ENCODE measurements at places on chromosomes 6 and 20.
A peak's percentile ranks its signal among the peaks of the same experiment; 100 is the strongest.

- no peak for DNase-seq
These were observed 265.5 kb upstream of the EXOC2 start for GRCh38 chr6:958488-958887.

- no peak for DNase-seq
These were observed 53.4 kb upstream of the UTRN start for GRCh38 chr6:144231721-144232120.

DNA sequence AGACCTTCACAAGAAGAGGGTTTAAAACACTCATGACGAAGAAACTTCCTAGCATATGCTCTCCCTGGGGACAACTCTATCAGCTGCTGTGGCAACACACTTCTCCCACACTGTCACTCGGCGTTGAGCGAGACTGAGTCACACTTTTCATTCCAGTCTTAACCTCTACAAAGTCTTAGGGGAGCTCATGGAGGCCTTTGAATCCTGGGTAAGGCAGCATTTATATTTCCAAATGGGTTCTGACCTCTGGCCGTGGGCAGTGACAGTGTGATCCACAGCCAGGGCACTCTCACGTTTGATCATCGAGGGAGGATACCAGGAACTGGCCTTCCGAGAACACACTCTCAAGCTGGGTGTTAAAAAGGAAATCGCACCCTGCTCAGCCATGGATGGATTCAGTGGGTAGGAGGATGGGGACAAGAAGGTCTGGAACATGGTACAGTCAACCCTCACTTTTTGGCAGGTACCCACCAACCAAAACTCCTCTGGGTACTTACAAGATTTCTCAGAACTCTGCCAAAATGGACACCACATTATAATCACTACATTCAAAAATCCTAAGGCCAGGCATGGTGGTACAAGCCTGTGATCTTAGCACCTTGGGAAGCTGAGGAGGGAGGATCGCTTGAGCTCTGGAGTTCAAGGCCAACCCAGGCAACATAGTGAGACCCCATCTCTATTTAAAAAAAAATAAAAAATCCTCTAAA, 19.6 kb downstream of the RRBP1 start:
- no peak for DNase-seq

- DNase-seq = peak; percentile 9
These were observed 89.7 kb downstream of the KCNB1 start for GRCh38 chr20:49392745-49393144.

DNA sequence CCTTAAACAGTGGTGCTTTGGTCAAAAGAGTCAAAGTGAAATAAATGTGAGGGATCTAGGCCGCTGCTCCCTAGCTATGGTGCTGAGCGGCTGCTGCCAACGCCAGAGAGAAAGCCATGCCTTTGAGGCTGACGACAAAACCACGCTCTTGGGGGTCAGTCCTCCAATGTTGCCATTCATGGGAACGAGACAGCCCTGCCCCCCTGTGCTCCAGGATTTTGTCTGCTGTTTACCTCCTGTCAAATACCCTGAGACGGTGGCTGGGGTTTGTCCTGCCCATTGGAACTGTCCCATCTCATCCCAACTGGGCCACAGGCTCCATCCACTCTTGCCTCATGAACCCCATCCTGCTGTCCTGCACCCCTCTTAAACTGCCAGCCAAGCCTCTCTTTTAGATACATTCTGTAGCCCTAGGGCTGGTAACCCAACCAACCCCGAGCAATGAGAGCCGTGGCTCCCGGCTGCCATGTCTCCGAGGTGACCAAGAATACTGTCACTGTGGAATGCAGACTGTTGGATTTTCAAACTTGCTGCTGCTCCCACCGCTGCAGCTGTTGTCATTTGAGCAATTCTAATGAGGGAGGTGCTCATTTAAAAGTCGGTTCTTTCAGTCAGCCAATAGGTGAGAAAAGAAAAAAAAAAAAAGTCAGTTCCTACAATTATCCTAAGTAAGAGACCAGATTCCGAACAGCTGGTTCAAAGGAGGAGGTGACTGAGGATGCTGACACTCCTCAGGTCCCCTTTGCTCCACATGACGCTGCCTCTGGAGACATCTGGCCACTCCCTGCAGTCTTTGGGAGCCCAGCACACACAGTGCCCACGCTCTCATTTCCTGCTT, 73.1 kb upstream of the QKI start:
- no peak for DNase-seq

DNA sequence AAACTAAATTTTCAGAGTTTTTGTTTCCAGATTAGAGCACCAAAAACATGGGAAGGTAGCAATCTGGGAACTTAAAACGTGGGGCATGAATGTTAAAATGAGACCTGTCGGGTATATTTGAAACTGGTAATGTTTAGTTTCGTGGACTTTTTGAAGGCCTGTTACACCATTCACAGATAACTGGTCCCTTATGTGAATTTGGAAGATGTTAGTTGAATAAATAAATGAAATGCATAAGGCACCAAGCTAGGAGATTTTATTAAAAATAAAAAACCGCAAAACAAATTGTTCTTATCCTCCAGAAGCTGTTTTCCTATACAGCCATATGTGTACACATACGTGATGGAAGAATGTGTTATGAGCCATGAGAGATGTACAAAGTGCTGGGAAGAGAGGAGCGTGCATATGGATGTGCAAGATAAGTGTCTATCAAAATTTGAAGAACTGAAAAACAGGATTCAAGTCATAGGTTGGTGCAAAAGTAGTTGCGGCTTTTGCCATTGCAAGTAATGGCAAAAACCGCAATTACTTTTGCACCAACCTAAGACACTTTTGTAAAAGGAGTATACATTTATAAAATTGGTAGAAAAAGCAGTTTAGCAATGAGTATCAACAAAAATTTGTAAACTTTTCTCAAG, 700 bp upstream of the MCUR1 start:
- no peak for DNase-seq

DNA sequence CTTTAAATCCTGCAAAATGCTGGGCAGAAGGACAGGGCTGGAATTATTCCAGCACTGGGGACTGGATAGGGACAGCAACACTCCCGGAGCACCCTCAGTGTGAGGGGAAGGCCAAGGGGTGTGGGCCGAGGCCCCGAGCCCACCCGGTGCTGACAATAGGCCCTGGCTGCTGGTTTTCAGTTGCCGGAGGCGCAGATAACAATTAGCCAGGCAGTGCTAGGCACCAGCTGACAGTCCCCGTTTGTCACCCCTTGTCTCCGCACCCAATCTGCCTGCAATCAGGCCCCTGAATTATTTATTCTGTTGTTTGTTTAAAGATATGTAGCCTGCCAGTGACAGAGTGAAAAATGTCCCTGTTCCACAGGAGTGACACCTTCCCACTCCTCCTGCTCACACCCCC, 120.0 kb downstream of the GRM4 start:
- no peak for DNase-seq

DNA sequence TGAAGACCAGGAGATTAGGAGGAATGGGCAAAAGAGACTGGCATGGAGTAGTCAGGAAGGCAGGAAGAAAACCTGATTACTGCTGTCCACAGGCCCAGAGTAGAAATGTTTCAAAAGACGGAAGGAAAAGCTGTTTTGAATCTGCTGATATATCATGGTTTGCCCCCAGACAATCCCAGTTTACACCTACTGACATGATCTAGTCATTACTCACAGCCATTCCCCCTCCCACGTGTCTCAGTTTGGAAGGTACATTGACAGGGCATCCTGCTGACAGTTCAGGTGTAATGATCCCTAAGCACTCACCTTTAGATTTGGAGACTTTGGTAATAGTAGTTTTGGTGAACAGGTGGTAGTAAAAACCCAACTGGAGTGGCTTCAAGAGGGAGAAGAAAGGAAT, 9.8 kb upstream of the TXNDC5 start:
- DNase-seq = no peak

DNA sequence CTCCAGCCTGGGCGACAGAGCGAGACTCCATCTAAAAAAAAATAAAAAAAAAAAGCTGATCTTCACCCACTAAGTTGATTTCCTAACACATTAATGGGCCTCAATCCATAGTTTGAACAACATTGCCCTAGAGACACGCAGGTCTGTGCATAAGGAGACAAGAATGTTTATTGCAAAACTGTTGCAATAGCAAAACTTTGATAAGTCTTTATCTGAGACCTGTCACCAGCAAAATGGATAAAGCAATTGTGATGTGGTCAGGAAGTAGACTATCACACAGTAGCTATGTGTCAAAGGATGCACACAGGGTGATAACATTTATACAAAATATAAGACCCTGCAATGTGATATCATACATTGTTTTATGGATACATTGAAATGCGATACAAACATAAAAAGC, 4.2 kb upstream of the ITPR3 start:
- DNase-seq = no peak

DNA sequence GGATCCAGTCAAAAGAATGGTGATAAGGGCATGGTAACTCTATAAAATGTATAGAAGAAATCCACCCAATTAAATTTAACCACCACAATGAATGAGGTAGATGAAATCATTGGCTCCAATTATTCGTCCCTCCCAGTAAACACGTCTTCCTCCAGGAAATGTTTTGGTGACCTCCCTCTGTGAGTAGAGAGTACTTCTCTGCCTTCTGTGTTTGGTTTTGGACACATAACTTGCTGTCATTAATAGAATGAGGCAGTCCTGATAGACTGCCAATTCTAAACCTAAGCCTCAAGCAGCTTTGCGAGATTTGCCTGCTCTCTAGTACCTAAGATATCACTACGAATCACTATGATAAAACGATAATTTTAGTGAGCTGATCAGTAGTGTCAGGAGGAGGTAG, 632.8 kb downstream of the HDGFL1 start:
- DNase-seq = no peak

DNA sequence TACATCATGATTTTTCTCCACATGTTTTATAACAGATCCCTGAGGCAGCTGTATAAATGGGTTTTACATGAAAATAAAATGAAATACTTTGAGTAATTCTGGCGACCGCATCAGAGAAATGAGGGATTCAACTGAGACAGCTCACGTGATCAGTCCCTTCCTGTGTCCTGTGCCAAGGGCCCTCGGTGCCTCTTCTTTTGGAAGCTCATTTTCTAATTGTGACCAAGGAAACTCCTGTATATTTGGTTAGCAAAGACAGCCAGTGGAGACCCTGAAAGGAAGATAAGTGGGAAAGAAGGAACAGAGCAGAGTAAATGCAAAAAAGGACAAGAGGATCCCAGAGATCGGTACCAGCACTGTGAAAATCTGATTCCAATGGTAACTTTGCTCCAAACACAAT, 129.9 kb downstream of the FYN start:
- no peak for DNase-seq

DNA sequence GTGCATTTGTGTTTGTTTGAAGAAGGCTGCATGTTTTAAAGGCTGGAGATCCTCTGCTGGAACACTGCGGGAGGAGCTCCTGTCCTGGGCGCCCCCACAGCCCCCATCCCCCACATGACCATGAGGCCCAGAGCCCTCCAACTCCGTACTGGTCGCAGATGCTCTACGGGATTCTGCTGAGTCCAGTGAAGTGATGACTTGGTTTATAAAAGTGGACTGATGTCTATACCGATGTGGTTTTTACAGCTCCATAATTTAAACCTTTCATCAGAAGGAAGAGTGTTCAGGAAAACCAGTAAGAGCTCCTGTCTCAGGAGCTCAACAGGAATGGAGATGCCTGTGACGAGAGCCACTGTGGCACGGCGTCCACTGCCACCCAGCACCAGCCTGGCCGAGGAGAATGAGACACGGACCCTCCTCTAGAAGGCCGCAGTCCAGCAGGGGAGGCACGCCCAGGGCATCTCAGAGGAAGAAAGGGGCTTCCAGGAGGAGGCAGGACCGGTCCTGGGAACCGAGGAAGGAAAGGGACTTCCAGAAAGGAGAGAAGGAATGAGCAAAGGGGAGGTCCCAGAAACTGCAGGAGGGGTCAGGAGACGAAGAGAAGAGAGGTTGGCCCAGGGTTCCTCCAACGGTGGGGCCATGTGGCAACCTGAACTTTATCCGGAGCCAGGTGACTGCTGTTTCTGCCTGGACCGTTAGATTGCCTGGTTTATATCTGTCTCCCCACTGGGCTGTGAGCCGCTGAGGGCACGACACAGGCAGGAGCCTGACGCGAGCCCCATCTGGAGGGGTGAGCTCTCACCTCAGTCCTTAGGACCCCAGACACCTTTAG, 26.9 kb downstream of the BFSP1 start:
- DNase-seq = no peak

GRCh38 chr6:35024551-35025054, 116.5 kb downstream of the TCP11 start:
- peak; percentile 94 for DNase-seq

- DNase-seq = no peak
These were observed 92.7 kb downstream of the SLX4IP start for GRCh38 chr20:10527781-10528180.

DNA sequence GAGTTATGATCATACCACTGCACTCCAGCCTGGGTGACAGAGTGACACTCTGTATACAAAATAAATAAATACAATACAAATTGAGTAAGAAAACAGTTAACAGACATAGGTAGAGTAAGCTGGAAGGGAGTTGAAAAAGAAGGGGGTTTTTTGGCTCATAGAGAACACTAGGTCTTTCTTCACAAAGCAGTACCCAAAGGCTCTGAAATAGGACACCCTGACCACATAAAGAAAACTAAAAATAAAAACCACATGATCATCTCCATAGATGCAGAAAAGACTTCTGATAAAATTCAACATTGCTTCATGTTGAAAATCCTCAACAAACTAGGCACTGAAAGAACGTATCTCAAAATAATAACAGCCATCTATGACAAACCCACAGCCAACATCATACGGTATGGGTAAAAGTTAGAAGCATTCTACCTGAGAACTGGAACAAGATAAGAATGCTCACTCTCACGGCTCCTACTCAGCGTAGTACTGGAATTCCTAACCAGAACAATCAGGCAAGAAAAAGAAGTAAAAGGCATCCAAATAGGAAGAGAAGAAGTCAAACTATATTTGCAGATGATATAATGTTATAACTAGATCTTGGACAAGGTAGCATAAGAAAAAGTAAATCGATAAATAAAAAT, 48.6 kb downstream of the TOMM6 start:
- DNase-seq = no peak

DNA sequence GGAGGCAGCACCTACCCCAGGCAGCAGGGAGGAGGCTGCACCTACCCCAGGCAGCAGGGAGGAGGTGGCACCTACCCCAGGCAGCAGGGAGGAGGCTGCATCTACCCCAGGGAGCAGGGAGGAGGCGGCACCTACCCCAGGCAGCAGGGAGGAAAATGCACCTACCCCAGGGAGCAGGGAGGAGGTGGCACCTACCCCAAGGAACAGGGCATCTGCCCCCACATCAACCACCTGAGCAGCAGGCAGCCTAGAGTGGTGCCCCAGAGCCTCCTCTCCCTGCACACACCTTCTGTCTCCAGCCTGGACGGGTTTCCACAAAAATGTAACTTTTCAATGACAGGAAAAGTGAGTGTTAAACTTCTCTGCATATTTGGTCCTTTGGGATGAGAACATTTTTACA, 10.2 kb downstream of the KCNQ2 start:
- no peak for DNase-seq

- no peak for DNase-seq
These were observed 73.0 kb upstream of the PTCHD4 start for GRCh38 chr6:48183811-48184605.
